ENCODE measurements at places on chromosomes 2 and 18.

GRCh38 chr2:176769499-176770370 lies 442.9 kb upstream of the HNRNPA3 start:
- DNase-seq = no peak

DNA sequence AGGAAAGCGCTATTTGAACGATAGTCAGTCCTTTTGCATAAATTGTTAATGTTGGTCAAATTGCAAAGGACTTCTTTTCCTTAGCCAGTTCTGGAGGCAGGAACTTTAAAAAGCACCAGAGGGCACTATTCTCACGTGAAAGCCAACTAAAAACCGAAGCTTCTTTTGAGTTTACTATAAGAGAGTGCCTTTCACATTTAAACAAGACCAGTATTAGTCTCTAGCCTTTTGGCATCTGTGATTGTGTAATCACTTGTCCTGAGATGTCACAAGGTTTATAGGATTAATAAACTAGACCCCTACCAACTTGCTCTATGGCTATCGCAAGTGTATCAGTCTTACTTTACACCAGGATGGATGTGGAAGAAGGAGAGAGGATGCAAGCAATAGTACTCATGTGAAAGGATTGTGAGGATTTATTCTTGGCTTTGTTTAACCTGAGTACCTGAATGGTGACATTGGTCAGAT lies 14.4 kb upstream of the STAT4 start:
- DNase-seq = no peak

DNA sequence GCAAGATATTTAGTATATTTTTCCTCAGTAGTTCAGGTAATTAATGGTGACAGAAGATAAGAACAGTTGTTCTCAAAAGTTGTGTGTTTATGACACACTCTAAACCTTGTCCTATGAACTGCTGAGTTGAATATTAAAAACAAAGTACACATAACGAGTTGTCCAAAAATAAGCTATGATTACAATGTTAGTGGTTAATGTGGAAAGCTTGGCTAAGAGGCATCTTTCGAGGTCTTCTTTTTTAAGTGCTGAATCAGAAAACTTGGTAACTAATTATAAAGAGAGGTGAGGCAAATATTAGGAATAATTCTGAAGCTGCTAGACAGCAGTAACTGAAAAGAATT lies 1088.7 kb downstream of the SUCLG1 start:
- no peak for DNase-seq

DNA sequence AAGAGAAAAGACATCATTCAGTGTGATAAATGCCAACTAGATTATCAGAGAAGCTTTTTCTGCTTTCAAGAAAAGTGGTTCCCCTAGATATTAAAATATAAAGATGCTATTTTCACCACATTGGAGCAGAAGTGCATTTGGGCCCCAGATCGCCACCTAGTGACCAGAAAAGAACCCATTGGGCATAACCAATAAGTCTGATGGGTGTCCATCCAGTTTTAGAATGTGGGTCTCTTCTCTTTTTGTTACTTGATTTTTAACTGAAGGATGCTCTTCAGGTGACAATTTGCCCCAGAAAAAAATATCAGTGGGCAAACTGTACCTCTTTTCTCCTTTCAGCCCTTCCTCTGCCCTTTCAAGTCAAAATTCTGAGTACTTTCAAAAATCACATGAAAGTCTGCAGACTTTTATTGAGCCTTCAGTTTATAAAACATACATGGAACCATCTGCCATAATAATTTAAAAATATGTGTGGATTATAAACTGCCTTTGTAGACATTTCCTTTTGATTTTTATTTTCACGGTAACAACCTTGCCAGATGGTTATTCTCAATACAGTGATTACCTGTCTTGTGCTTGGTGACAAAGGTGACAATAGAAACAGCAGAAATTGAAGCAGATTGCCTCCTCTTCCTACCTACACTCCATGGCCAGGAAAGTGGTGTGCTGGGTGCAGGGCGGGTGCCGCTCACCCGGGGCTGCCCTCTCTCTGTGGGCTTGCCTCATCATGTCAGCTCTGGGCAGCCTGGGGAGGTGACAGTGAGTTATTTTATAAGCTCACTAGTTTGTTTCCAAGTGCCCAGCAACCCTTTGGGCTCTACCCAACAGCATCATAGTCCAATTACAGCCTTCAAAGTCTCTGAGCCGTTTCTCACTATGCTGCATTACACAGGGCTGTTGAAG lies 124.5 kb downstream of the DCDC2C start:
- no peak for DNase-seq

GRCh38 chr2:194077366-194077765 lies 1579.7 kb upstream of the SLC39A10 start:
- no peak for DNase-seq

GRCh38 chr2:119697290-119698020 lies 18.5 kb downstream of the TMEM177 start:
- DNase-seq = no peak

DNA sequence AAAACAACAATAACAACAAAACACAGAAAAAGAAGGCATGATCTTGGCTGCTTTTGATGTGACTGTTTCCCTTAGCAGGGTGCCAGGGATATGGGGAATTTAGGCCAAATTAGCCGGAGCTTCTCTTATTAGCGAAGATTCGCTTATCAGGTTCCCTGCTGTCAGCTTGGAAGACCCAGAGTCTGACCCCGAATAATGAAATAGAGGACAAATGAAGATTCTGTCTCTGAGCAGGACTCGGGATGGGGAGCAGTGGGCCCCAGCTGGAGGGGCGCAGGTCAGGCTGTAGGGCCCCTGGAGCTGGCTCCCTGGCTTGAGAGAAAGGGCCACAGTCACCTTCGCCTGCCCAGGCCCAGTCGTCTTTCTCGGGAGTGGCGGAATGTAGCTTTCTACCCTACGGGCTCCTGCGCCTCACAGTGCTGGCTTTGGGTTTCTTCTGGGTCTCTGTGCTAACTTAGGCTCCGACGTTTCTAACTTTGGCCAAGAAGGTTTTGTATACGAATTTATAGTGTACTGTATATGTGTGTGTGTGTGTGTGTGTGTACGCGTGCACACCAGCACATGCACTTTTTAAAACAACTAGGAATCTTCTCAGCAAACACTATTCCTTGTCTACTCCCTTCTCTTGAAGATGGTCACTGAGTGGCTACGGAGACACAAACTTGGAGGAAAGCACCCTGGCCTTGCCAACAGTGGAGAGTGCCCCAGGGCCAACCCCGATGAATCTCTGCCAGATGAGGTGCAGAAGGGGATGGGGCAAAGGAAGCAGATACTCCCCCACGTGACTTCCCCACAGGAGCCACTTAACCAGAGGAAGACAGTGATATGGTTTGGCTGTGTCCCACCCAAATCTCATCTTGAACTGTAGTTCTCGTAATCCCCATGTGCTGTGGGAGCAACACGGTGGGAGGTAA lies 195.6 kb upstream of the COPS8 start:
- no peak for DNase-seq

GRCh38 chr2:143162123-143162837 lies 33.1 kb downstream of the ARHGAP15 start:
- DNase-seq = peak; percentile 20

DNA sequence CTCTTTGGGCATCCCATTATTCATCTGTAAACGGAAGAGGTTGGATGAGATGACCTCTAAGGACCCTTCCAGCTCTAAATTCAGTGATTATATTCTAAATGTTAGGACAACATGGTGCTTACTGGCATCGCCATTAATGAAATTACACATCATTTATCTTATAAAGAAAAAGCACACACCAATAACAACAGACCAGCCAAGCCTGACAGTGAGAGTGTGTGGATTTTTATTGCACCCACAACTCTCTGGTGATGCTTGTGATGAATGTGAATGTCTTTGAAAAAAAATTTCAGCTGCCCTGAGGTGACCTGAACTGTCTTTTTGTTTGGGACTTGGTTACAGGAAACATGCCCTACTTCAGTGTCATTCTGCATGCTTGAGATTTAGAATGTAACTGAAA lies 513.3 kb upstream of the NRP2 start:
- no peak for DNase-seq

GRCh38 chr2:42216694-42217093 lies 47.5 kb downstream of the EML4 start:
- no peak for DNase-seq

DNA sequence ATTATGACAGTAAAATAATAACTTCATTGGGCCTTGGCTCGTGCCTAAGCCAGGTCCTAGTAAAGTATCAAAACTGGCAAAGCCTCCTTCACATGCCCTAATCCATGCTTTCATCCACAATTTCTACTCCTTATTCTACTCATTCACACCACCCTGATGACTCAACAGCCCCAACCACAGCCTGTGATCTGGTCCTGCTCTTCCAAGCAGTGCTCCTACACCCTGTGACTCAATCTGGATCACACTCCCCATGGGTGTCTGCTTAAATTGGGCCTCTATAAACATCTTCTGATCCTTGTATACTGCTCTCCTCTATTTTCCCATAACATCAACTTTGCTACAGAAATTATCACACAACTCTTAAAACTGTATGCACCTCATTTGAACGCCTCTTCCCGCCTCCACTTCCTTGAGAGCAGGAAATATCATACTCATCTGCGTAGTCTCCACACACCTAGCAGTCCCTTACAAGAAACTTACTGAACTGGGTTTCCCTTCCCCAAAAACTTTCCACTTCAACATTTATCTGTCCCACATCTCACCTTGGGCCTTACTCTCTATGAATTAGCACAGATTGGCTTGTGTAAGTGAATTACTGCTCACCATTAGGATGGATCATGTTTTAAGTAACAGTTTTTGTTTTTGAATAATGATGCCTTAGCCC lies 15.9 kb downstream of the GTF3C3 start:
- DNase-seq = no peak

- DNase-seq = no peak
These were observed 108.4 kb downstream of the TACR1 start for GRCh38 chr2:75090770-75091515.

- DNase-seq = no peak
These were observed 638.0 kb downstream of the CNTNAP5 start for GRCh38 chr2:124662946-124663644.

- DNase-seq = no peak
These were observed 35.5 kb downstream of the LDLRAD4 start for GRCh38 chr18:13253786-13254688.

DNA sequence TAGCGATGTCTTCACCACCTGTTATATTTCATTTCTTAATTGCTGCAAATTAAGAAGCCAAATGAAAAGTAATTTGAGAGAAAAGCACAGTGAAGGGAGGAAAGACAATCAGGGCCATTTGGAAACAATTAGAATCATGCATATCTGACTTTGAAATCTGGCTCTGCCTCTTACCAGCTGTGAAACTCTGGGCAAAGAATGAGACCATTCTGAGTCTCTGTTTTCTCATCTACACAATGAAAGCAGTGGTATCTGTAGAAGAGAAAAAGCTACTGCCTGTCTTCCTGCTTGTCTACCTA lies 334.5 kb upstream of the CYRIA start:
- DNase-seq = no peak

- DNase-seq = no peak
These were observed 232.0 kb upstream of the NRXN1 start for GRCh38 chr2:51263951-51264350.

- no peak for DNase-seq
These were observed 1.6 kb downstream of the ASXL3 start for GRCh38 chr18:33579349-33580215.

GRCh38 chr2:9140645-9141044 lies 66.0 kb upstream of the ASAP2 start:
- no peak for DNase-seq

DNA sequence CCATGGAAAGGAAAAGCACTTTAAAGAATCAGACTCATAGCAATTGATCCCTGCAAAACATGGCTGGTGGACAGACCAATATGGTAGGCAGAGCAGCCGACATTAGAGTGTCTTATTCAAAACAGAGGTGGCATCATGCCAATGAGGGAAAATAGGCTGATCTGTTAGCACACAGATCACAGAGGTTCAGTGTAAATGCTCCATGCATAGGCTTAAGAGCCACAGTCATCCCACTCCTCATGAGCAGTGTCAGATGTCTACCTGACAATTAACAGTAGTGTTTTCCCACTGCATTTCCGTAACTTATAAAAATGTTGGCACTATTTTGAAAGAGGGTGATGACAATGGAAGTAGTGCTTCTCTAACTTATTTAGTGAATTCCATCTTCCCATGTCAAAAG lies 86.7 kb downstream of the SPATS2L start:
- no peak for DNase-seq

DNA sequence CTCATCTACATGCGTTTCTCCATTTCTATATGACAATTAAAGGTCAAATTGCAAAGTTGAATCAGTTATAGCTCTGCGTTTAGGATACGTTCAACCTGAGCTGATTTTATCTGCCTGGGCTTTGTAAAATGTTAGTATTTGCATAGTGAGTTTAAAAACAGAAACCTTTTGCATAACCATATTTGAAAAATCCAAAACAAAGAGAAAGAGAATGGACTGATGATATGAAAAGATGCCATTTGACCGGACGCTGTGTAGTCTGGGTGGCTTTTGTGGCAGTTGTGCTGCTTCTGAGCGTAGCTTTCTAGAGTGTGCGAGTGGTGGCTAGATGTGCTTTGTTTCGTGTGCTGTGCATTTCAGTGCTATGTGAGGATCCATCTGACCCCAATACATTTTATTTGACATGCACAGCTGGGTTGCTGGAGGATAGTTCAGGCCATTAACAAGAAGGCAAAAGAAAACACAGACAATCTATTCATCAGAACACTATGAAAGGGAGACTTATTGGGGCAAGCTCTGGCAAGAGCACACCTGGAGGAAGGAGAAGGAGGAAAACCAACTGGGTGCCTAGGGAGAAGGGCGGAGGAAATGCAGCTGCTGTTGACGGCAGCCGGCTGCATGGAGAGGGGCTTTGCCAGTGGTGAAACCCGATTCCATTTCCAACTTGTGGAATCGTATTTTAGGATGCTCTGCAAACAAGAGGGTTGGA lies 126.8 kb downstream of the ACOXL start:
- no peak for DNase-seq

DNA sequence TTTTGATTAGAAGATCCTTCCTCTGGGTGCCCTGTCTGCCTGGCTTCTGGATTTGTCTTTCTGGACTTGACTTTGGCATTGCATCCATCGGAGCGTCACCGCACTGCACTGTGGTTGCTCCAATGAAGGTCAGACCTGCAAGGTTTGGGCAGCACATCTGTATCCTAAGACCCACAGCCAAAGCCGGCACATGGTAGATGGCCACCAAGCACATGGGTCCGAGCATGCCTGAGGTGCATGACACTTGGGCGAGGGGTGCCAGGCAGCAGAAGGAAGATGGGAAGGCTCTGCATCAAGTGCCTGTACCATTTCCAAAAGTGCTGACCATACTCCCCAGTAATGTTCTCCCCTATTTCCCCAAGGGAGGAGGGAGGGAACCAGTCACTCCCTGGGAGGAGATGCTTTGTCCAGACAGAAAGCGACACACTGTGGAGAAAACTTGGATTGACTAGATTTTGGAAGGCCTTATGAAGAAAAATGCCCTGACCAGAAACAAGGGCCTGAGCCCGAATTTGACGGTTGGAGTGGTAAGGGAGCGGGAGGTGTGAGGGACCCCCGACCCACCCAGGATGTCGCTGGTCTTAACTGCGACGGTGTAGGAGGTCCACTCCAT lies 149.9 kb downstream of the LOXHD1 start:
- no peak for DNase-seq

GRCh38 chr2:74290066-74290465 lies 53.1 kb downstream of the SLC4A5 start:
- DNase-seq = no peak

GRCh38 chr2:112579241-112579640 lies 5.2 kb upstream of the CHCHD5 start:
- DNase-seq = no peak
